T47D (cell line): ENCODE measurements at places on chromosomes 6 and 20.

DNA sequence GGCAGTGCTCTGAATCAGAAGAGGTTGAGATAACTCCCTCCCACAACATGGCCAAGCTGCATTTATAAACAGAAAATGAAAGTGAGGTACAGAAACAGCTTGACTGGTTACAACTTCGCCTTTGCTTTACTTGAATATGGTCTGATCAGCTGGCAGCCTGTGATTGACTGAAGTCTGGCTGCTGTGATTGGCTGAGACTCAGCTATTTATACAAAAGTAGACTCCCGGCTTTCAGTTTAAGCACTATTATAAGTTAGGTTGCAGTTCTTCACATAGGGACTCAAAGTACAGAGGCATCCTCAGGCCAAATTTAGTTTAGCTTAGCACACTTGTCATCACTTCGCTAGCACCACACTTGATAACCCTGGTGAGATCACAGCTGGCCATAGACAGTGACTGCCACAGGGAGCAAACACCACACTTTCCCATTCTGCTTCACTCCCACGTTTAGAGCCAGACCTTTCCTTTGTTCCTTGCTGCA is 362.6 kb downstream of the EPM2A start:
- DNase-seq, result no peak

DNA sequence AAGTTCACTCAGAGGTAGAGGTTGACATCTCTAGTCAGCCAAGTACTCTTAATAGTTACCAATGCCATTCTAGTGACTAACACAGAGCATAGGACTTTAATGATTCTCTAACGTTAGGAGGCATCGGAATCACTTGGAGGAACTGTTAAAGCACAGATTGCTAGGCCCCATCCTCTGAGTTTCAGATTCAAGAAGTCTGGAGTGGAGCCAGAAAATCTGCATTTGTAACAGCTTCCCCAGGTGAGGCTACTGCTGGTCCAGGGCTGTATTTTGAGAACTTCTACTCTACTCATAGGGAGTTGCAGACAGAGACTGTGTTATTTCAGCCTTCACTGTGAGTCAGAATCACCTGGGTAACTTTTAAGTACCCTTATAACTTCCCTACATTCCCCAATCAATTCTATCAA is 5.7 kb downstream of the LMBRD1 start:
- no peak for DNase-seq

- DNase-seq, result no peak
Measured at GRCh38 chr20:1881240-1881835, 13.9 kb upstream of the SIRPA start.

DNA sequence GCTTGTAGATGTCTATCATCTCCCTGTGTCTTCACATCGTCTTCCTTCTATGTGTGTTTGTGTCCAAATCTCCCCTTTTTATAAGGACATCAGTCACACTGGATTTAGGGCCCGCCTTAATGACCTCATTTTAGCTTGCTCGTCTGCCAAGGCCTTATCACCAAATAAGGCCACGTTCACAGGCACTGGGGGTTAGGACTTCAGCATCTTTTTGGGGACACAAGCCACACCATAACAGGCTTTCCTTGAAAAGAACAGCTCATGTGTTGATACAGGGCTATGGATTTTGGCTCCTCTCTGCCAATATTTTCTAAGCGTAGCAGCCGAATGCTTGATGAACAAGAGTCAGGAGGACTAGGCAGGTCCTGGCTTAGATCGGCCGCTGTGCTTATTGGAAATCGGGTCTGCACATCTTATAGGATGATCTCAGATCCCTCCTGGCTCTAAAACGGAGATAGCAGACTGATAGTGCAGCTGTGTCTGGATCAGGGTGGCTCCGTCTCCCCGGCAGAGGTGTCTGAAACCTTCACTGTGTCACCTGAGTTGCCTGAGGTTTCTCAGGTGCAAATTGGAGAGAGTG is 16.2 kb upstream of the TMEM181 start:
- no peak for DNase-seq

DNA sequence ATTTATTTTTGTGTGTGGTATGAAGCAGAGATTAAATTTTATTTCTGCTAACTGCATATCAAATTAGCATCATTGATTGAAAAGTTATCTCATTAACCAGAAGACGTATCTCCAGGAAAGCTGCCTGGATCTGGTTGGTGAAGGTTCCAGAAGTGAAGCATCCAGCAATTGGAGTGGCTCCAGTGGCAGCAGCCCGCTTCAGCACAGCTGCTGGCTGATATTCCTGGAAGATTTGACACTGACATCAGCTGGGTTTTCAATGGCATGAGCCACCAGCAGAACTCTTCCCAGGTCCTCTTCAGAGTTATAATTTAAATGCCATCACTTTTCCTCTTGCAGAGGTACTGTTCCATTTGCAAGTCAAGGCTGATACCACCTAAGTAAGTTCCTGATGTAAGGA is 363.5 kb downstream of the BCKDHB start:
- DNase-seq, result no peak

- no peak for DNase-seq
Measured at GRCh38 chr6:169648092-169648491, 53.7 kb downstream of the WDR27 start.

DNA sequence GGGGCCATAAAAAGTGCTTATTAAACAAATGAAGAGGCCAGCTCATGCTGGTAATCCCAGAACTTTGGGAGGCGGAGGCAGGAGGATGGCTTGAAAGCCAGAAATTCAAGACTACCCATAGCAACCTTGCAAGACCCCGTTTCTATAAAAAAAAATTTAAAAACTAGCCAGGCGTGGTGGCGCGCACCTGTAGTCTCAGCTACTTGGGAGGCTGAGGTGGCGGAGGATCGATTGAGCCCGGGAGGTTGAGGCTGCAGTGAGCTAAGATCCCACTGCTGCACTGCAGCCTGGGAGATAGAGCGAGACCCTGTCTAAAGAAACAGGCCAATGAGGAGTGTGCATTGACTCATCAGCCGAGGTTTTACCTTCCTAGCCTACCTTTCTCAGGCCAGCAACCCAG is 15.2 kb downstream of the NPEPL1 start:
- no peak for DNase-seq

DNA sequence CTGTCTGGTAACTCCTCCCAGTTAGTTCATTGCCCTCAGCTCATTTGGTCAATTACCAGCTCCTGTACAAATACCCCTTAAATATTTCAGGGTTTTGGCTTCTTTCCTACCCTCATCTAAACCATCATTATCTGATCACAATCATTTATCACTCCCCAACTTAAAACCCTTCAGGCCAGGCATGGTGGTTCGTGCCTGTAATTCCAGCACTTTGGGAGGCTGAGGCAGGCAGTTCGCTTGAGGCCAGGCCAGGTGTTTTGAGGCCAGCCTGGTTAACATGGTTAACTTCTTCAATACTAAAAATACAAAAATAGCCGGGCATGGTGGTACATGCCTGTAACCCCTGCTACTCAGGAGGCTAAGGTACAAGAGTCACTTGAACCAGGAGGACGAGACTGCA is 9.4 kb downstream of the TGIF2 start:
- no peak for DNase-seq

DNA sequence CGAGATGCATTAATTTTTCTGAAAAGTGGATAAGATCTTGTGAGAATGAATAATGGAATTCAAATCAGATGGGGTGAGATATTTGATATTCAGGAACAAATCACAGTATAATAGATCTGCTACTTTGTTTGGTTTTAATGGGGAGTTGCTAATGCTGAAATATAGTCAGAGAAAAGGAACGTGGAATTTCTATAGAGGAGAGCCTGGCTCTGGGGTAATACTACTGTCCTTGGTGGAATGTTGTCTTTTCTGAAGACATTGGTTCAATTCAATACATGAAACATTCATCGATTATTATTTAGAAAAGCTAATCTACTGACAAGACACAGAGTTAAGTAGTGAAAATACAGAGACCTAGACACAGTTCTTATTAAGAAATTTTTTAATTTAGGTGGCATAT is 108.6 kb downstream of the ESR1 start:
- DNase-seq, result no peak

- no peak for DNase-seq
Measured at GRCh38 chr6:169082817-169083507, 170.7 kb downstream of the THBS2 start.

- no peak for DNase-seq
Measured at GRCh38 chr6:157891544-157892362, 68.7 kb downstream of the SNX9 start.

- no peak for DNase-seq
Measured at GRCh38 chr6:165967810-165968407, 199.7 kb downstream of the TBXT start.

DNA sequence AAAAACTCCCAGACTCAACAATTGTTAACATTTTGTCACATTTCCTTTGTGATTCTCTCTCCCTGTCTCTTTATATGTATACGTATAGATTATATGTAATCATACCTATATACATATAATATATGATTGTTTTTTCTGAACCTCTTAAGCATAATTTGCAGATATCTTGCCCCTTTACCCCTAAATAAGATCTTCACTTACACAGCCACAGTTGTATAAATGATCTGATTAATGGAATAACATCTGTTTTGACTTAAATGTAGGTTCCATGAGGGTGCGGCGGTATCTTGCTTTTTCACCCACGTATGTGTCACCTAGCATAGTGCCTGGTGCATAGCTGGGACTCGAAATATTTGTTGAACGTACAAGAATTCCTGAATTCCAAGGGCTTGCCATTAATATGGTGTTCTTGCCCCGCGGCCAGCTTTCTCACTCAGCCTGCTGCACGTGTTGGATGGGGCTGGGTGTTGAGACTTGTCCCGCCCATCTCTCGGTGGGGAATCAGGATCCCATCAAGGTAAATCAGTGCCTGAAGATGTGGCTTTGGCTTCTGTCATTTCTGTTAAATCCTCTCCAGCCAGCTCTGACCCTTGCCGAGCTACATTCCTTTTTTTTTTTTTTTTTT is 10.4 kb upstream of the MANBAL start:
- no peak for DNase-seq

- DNase-seq, result no peak
Measured at GRCh38 chr20:18712131-18712530, 101.5 kb upstream of the SCP2D1 start.

DNA sequence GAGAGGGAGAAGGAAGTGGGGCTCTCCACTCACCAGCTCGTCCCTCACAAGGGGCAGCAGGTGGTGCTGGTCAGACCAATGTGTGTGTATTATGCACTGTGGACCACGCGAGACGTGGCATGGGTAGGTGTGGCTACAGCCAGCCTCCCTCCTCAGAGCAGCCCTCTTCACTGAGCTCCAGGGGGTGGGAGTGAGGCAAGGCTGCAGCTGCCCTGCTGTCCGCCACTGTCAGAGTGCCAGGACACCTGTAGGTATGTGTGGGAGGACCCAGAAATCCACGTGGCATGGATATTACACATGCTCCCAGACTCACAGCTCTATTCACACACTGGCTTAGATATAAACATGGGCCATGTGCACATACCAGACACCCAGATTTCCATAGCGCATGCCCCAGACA is 90.3 kb downstream of the VEGFA start:
- no peak for DNase-seq

- no peak for DNase-seq
Measured at GRCh38 chr20:36784116-36784515, 10.6 kb upstream of the DSN1 start.

- DNase-seq, result no peak
Measured at GRCh38 chr20:32638848-32639247, 34.9 kb downstream of the C20orf203 start.

GRCh38 chr20:5670036-5670536 is 80.1 kb upstream of the SHLD1 start:
- no peak for DNase-seq

GRCh38 chr6:10413850-10414738 is 780 bp downstream of the TFAP2A start:
- no peak for DNase-seq

DNA sequence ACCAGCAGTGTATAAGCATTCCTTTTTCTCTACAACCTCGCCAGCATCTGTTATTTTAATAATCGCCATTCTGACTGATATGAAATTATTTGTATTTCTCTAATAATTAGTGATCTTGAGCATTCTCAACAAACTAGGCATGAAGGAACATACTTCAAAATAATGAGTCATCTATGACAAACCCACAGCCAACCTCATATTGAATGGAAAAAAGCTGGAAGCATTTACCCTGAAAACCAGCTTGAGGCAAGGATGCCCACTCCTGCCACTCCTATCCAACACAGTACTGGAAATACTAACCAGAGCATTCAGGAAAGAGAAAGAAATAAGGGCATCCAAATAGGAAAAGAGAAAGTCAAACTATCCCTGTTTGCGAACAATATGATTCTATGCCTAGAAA is 390.6 kb upstream of the ID4 start:
- DNase-seq, result no peak

DNA sequence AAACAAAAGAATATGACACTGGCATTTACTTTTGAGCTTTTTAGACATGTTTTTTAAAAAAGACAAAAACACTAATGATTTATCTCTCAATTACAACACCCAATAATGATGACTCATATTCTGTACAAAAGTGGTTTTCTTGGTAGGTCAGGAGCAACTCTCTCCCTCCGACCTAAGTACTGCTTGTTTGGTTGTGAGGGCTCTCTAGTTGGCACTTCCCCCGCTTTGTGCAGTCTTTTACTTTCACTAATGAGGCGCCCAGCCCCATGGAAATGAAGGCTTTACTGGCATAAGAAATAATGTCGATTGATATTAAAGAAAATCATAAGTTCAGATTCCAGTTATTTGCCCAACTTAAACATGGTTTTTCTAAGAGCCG is 1.3 kb downstream of the KPNA5 start:
- DNase-seq, result no peak

- no peak for DNase-seq
Measured at GRCh38 chr6:87654122-87654521, 47.9 kb downstream of the AKIRIN2 start.

DNA sequence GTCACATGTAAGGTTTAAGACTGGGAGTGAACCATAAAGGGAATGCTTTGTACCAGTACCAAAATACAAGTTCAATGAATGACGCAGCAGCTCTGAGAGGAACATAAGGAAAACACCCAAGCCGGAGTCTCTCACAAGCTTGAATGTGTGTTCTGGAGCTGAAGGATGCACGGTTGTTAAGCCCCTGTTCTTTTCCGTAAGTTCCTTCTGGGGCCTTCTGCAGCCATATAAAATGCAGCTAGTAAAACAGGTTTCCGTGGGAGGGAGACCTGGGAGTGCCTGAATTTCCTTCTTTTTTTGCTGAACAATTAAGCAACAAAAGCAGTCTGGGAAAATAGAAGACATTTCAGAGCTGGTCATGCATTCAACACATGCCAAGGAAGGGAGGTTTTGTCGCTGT is 73.2 kb upstream of the JAG1 start:
- DNase-seq, result no peak

DNA sequence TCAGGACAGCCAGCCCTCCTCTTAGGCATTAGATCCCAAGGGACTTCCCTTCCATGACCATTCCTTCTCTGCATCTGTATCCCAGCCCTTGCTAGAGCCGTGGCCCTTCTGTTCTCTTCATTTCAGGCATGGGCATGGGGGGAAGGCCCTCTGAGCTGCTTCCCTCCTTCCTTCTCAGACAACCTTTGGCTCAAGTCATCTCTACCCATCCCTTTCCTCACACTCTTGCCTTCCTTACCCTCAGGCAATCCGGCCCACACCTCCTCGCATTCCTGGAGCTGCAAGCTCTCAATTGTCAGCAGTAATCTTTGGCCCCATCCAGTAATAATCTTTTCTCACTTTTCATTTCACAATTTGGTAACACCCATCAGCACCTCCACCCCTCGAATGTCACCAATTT is 426.9 kb upstream of the JARID2 start:
- DNase-seq, result no peak
